ENCODE measurements at places on chromosomes 2 and 18.

DNA sequence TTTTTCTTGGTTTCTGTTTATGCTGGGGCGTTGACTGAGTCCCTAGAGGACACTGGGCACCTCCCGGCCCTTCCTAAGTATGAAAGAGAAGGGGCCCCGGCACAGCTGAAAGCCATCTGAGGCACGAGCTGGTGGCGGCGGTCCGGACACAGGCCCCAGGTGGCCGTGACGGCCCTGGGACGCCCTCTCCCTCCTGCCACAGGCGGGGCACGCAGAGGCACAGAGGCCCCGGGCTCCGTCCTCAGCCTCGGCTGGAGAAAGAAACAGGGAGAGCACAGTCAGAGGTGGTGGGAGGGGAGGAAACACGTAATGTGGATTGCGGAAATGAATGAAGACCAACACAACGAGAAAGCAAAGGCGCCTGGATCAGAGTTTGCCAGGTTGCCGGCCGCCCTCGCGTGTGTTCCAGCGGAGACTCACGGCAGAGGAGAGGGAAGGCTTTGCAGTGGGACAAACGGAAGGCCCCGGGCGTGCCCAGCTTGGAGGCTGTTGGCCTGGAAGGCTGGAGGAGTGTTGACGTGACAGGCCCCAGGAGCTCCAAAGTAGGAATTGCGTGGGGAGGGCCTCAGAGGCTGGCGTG is 119.1 kb downstream of the PTGR3 start:
- no peak for DNase-seq

- DNase-seq, result no peak
Measured at GRCh38 chr18:70536370-70537062, 247.7 kb downstream of the SOCS6 start.

GRCh38 chr2:175836361-175836760 is 165.7 kb downstream of the LNPK start:
- no peak for DNase-seq

DNA sequence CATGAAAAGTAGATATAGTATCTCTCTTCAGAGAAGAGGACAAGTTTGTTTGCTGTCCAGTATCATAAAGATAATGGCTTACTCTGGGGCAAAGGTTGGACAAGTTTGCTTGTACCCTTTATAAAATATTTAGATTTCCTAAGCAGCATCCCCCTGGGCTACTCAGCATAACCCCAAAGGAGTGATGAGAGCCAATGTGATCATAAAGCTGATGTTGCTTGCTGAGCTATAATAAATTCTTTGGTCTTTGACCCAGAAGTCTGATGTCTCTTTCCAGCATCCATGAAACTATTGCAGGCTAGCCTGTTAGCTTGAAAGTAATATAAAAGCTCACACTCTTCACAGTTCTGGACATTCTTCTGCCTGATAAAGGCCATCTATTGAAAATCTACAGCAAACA is 138.3 kb upstream of the STON1 start:
- no peak for DNase-seq

DNA sequence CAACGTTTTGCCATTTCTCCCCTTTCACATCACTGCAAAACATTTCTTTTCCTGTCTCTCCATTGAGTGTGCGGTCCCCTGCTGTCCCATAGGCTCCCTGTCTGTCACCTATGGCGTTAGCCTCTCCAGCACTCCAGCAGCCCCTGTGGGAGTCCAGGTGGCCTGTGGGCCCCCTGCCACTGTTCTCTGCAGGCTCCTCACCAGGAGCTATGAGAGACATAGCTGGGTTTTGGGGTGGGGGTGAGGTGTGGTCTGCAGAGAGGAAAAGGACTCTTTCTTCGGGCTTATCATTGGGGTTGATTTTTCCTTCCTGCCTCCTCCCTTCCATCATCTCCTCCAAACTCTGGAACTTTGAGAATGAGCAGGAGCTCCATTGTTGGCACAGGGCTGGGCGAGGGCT is 36.1 kb upstream of the IGFBP5 start:
- no peak for DNase-seq

GRCh38 chr2:32835148-32835547 is 111.6 kb upstream of the LTBP1 start:
- no peak for DNase-seq

GRCh38 chr2:26172189-26172870 is 558 bp upstream of the GAREM2 start:
- DNase-seq, result no peak

- DNase-seq, result no peak
Measured at GRCh38 chr2:105859694-105859951, 114.9 kb downstream of the NCK2 start.
